ENCODE measurements at places on chromosomes 13 and 19. TPM values are rescaled to one million over a fixed set of nuclear protein-coding genes. Genes with fewer than 3 reads are reported as not detected.

PNMA8A gene
- 0.80 TPM for total RNA-seq

CPT1C gene
- total RNA-seq, result 11.9 TPM

ZNF497 gene
- 0.59 TPM for total RNA-seq

TIMM29 gene
- 37.2 TPM for total RNA-seq

SMIM24 gene
- total RNA-seq, result not detected

ZNF442 gene
- 2.5 TPM for total RNA-seq

OR7A5 gene
- not detected for total RNA-seq

RASAL3 gene
- 18.7 TPM for total RNA-seq

CDC42EP5 gene
- 46.9 TPM for total RNA-seq

Measured in mammary microvascular endothelial cell (primary cell).